GOT3 (cell line): ENCODE measurements at places on chromosomes 12 and 14.

DNA sequence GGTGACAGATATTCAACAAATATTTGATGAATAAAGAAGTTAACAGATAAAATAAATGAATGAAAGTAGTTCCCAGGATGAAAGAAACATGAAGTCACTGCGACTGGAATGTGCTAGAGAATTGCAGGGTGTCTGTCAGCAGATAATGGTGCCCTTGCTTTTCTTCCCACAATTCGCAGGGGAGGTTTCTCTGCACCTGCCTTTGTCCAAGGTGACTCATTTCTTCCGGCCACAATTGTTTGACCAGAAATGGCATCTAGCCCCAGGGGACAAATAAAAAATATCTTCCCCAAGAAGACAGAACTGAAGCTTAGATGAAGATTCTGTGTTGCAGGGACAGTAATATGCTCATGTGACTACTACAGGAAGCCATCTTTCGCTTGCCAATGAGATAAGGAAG, 316.1 kb upstream of the TBX3 start:
- no peak for DNase-seq

- DNase-seq: no peak
Observed at GRCh38 chr12:56993346-56993745, 13.0 kb downstream of the ZBTB39 start.

GRCh38 chr12:68568922-68569569, 41.7 kb upstream of the RAP1B start:
- DNase-seq: no peak

- no peak for DNase-seq
Observed at GRCh38 chr12:53976172-53976822, 1.5 kb upstream of the HOTAIR start.

GRCh38 chr12:114936148-114937079, 252.4 kb upstream of the TBX3 start:
- no peak for DNase-seq

DNA sequence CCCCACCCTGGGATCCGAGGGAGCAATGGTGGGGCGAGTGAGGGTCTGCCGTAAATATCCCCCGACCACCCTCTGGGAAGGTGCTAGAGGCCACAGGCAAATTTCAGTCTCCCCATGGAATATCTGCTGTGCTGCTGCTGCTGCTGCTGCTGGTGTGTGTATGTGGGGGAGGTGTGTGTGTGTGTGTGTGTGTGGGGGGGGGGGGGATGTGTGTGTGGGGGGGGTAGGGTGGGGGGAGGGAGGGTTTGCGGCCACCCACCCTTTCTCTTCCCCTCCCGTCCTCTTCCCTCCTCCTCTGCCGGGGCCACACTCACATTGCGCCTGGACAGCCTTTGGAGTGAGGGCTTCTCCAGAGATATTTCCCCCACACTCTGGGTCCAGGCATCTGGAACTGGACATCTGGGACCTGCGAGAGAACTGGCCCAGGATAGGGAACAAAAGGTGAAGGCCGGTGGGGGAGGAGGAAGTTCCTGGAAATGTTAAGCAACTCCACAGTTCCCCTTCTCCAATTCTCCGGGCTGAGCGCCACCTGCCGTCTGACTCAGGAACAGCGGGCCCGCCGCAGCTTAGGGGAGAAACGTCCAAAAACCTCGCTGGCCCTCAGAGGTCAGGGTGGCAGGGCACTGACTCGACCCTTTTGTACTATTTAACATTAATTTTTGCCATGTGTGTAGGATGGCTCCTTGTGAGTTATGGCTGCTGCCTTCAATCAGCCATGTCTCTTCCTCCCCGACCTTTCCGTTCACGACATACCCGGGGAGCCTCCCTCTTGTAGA, at the start of gene C1RL:
Gene C1RL (minus strand): TSS at position 419 of the 776 bp plus-strand sequence. CDS start 34 bp downstream, at position 385.
- DNase-seq: peak; percentile 26

GRCh38 chr12:52975204-52975603, 26.3 kb downstream of the KRT18 start:
- DNase-seq: no peak

DNA sequence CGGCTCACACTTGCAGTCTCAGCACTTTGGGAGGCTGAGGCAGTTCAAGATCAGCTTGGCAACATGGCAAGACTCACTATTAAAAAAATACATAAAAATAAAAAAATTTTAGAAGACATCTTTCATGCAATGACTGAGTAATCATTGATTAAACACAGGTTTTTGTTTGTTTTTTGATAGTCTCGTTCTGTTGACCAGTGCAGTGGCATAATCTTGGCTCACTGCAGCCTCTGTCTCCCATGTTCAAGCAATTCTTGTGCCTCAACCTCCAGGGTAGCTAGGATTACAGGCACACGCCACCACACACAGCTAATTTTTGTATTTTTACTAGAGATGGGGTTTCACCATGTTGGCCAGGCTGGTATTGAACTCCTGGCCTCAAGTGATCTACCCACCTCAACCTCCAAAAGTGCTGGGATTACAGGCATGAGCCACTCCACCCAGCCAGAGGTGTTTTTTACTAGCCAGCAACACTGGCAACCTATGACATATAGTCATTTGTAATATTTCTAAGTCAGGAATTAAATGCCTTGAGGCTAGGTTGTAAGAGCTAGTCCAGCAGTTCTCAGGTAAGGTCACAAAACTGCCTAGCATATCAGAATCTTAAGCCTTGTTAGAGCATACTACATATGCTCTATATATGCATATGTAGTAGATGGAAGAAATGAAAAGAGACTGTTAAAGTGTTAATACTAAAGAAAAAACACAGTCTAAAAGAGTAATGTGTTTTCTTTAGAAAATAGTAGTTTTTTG, 27.1 kb downstream of the HECTD1 start:
- no peak for DNase-seq

- DNase-seq: no peak
Observed at GRCh38 chr12:39341179-39341578, 101.7 kb downstream of the KIF21A start.

DNA sequence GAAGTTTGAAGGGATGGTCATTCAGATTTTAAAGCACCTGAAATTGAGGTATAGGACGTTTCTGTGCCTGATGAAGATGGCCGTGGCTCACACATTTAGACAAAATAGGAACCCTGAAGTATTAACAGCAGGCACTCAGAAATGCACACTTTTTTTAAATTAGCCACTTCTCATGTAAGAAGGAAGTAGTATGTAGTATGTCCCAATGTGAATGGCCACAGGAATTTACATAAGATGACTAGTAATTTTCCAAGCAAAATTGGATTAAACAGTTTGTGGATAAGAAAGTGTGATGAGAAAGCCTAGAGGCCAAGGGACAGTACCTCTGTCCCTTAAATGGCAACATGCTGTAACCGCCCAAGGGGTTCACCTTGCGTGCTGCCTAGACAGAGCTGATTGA, 1.8 kb upstream of the MIS18BP1 start:
- no peak for DNase-seq

- DNase-seq: no peak
Observed at GRCh38 chr12:114361545-114361944, 44.4 kb downstream of the TBX5 start.

DNA sequence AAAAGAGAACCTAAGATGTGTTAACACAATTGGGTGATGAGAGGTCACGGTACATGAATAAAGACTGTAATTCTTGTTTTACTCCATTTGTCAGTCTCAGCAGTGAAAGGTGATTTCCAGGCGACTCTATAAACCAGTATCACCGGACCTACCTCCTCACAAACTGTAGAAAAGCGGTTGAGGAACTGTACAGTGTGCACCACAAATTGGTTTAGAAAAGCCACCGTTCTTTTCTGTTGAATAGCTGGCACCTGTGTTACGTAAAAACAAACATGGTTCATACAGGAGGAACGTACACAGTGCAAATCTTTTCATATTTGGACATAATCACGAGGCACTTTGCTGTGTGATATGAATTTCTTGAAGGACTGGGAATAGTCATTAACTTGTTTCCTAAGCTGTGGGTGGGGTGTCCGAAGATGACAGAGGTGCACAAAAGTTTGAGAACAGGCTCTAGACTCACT, 663 bp downstream of the WASHC3 start:
- no peak for DNase-seq

- no peak for DNase-seq
Observed at GRCh38 chr12:128079446-128079845, 187.5 kb upstream of the TMEM132C start.

- DNase-seq: no peak
Observed at GRCh38 chr12:58372298-58372697, 430.9 kb downstream of the ATP23 start.

DNA sequence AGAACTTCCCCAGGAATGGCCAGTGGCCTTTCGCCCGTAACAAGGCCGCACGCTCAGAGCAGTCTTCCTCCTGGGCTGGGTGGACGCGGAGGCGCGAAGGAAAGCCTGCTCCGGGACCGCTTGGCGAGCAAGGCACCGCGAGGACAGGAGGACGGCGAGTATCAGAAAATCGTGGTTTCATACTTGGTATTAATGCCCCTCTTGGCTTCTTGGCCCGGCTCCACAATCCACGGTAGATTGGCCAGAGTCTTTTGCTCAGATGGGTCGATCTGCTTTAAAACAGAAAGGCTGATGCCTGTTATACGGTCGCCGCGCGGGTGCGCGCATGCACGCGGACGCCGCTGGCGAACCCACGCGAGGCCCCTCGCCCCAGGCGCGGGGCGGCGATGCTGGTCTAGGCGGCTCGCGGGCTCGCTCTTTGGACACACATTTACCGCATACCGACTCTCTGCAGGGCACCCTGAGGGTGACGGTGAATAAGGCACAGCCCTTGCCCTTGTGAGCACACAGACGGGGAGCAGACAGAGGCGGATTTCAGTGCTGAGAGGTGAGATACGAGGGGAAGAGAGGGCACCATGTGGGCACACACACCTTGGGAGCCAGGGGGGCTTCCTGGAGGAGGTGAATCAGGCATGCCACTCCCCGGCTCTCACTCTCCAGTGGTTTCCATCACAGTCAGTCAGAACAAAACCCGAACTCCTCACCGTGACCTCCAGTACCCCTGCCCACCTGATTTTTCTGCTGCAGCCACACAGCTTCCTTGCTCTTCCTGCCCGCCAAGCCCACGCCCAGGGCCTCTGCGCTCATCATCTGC, 100.7 kb downstream of the APAF1 start:
- DNase-seq: no peak

DNA sequence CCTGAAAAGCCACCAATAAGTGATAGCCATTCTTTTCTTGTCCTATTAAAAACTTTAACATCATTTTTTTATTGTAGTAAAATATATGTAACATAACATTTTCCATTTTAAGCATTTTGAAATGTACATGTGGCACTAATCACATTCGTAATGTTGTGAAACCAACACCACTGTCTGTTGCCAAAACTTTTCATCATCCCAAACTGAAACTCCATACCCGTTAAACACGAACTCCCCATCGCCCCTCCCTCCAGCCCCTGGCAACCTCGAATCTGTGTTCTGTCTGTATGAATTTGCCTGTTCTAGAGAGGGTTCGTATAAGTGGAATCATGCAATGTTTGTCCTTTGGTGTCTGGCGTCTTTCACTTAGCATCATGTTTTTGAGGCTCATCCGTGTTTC, 75.9 kb downstream of the CCDC92 start:
- DNase-seq: no peak

GRCh38 chr12:94157981-94158411, 9.6 kb downstream of the PLXNC1 start:
- no peak for DNase-seq

DNA sequence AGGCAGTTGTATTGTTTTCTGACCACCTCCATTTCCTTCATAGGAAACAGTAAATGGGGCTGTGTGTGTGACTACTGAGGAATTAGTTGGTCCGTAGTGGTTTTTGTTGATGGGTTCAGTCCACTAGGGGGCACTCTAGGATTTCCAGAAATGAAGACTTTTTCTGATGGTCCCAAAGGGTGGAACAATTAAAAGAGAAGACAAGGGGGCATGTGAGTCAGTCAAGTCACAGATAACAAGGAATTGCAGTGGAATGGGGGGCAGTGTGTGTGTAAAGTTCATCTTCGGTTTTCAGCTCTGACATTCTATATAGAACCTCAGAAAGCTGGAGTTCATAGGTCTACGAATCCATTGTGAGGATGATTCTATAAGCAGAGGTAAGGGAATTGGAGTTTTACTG, 186.6 kb upstream of the OR4E1 start:
- no peak for DNase-seq

DNA sequence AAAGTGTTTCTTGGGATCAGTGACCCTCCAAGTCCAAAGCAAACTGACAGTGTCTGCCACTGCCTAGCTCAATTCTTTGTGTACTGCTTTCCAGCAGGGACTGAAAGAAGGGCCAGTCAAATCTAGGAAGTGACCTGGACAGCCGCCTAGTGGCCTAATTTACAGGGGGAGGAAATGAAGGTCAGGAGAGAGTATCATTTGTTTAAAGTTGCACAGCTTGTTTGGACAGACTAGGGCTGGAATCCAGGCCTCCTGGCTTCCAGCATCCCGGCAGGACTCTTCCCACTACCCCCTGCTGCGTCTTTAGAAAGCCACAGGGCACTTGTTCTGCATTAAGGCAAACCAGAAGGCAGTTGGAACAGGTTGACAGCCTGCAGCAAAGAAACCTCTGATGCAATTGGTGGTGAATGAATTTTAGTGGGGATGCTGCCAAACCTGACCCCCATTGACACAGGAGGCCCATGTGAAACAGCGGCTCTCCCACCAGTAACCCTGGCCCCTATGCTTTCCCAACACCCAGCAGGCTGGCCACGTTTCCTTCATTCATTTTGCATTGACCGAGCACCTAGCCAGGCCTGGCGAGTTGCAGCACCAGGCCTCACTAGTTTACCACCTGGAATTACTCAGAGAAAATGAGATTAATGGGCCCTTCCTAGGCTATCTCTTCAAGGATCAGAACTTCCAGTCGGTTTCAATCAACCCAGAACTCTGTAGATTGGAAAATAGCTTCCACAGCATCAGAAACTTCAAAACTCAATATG, 28.2 kb downstream of the GALNT16 start:
- DNase-seq: no peak

GRCh38 chr14:47438650-47439140, 236.7 kb downstream of the MDGA2 start:
- DNase-seq: no peak

GRCh38 chr12:132488127-132489077, 1.5 kb upstream of the FBRSL1 start:
- DNase-seq: no peak

GRCh38 chr12:64299628-64300027, 77.5 kb upstream of the KICS2 start:
- no peak for DNase-seq

DNA sequence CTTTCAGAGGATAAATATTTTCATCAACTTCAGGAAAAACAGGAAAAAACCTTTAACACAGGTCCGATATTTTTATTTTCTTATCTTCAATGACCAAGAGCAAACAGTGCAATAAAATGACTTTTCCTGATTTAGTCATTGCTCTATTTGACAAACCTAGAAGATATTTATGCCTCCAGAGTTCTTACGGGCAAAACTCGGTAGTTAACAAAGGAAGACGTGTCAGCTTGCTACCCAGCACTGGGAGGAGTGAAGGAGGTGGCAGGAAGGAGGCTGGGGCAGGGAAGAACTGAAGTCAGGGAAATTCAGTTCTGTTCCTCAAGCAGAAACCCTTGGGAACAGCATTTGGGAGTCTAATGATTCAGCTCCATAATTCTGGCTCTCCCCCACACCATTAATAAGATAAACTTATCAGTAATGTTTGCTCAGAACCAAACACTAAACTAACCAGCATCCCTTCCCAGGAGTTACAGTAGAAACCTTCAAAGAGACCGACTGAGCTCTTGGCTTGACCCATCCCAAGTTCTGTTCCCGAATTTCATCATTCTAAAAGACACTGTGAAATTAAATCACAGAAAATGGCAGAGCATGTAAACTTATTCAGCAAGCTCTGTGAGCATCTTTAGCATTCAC, 163.3 kb downstream of the APAF1 start:
- DNase-seq: no peak

- DNase-seq: no peak
Observed at GRCh38 chr14:57051633-57052032, 217.1 kb downstream of the EXOC5 start.

- no peak for DNase-seq
Observed at GRCh38 chr12:124231980-124232653, 62.8 kb upstream of the RFLNA start.
